ENCODE measurements at places on chromosomes 12 and 14.

- no peak for ATAC-seq
Observed at GRCh38 chr12:131449027-131449426, 261.9 kb upstream of the SFSWAP start.

DNA sequence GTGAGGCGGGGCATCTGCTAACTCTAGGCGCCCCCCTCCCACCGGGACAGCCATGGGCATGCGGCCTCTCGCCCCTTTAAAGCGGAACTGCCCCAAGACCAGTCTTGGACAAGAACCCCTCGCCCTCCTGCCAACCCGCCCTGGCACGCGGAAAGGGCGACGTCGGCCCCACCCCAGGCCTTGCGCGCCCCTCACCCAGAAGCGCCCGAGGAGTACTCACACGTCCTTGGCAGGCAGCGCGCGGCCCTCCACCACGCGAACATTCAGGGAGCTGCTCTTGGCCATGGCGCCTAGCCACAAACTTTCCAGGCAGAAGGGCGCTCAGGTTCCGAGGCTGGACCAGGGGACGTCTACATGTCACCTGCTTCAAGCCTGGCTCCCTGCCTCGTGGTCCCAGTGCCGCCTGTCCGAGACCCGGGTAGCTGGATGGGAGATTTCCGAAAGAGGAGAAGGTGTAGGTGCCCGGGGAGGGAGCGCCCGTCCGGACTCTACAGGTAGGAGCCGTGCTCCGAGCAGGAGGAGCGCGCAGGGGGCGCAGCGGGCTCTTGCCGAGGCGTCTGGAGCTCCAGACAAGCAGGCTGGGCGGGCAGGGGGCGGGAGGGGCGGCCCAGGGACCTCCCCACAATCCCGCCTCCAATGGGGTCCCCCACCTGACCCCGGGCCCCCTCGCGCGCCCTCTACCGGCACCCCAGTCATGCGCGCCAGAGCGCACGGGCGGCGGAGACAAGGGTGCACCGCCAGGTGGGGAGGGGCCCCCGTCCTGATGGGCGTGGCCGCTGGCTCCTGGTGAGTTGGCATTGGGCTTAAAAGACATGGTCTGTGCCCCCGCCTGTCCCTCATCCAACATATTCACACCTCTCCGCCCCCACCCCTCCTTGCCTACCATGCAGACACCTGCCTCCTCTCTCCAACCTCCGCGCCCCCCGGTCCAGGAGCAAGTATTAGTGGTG is at the start of gene RASAL1:
Gene RASAL1, minus strand, starts transcription at position 584 of the 950 bp plus-strand sequence. Its CDS starts 299 bp downstream, at position 285.
- peak; percentile 92 for ATAC-seq

GRCh38 chr14:56953884-56954283 is 143.6 kb upstream of the OTX2 start:
- no peak for ATAC-seq

DNA sequence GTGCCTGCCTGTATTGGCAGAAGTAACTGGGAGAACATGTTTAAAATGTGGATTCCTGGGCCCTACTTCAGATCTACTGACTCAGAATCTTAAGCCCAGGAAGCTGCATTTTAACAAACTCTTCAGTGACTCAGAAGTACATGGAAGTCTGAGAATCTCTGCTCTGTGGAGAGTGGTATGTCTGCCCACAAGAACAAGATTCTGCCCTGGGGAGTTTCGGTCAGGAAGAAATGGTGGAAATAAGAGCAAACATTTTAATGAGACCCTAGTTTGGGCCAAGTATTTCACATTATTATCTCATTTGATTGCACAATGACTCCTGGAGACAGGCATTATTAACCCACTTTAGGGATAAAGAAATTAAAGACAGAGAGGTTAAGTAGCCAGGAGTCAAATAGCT is 8.2 kb downstream of the ALDH1L2 start:
- no peak for ATAC-seq

- ATAC-seq = peak; percentile 32
Observed at GRCh38 chr12:127496255-127496654, 770.7 kb upstream of the TMEM132C start.
